Urinary bladder (tissue), 4 donors: ENCODE measurements at places on chromosomes 6 and 20. TPM values are rescaled to one million over a fixed set of nuclear protein-coding genes. Genes with fewer than 3 reads are reported as not detected.

- no peak for DNase-seq
These were observed 97.5 kb downstream of the ZMYND8 start for GRCh38 chr20:47258745-47259695.

GRCh38 chr6:142857233-142857761 is 87.7 kb downstream of the HIVEP2 start:
- DNase-seq: no peak

- DNase-seq: no peak
These were observed 256.0 kb upstream of the TCF21 start for GRCh38 chr6:133632906-133633305.

DNA sequence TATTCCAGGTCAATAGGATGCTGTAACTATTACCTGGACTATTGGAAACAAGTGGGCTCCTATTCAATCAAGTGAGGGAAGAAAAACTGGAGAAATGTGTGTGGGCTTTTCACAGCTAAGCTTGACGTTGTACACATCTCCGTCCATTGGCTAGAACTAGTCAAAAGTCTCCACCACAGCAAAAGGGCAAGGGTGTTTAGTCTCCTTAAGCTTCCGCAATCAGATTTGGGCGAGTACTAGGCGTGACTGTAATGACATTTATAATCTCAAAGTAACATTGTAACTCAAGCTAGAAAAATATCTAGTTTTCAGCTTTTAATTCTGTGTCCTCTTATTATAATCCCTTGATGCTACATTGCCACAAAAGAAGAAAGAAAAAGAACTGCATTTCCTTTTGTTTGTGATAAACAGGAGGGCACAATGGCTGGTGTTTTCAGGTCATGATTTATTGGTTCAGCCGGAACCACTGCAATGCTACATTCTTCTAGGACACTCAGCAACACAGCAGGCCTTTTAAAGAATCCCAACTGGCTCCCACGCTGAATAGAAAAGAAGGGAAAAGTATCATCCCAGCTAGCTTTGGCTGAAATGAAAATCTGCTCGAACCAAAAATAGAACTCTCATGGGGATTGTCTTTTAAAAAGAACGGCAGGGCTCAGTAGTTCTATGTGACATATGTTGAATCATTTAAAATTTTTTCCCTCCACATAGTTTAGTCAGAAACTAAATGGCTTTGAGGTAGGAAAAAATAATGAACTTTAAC is 387.7 kb downstream of the BTBD3 start:
- no peak for DNase-seq

- DNase-seq: no peak
These were observed 80.1 kb upstream of the THEMIS start for GRCh38 chr6:127980996-127981395.

- no peak for DNase-seq
These were observed 40.8 kb downstream of the ZFAND3 start for GRCh38 chr6:37860226-37860839.

DNA sequence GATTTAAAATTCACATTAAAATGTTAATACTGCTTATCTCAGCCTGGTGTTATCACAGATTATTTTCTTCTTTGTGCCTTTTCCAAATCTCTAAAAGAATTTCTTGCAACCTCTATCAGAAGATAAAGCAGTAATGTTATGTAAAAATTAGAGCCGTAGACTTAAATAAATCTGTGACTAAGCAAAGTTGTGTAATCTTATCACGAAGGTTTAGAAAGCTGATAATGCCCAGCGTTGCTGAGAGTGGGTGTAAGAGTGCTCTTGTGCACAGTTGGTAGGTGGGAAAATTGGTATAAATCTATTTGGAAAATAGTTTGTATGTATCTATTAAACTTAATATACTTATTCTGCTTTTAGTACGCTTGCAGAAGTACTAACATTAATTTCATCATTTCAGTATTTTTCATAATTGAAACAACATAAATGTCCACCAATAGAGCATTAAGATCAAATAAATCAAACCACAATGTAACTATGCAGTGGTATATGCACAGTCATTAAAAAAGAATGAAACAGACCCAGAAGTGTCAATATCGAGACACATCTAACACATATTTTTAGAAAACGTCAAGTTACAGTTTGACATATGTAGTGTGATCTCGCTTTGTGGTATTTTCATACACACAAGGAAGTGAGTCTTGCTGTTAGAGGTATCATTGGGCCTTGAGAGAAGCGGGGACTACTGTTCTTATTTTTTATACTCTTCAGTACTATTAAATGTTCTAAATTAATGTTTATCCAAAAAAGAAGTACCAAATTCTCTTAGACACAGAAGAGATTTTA is 54.4 kb upstream of the PBOV1 start:
- DNase-seq: no peak

DNA sequence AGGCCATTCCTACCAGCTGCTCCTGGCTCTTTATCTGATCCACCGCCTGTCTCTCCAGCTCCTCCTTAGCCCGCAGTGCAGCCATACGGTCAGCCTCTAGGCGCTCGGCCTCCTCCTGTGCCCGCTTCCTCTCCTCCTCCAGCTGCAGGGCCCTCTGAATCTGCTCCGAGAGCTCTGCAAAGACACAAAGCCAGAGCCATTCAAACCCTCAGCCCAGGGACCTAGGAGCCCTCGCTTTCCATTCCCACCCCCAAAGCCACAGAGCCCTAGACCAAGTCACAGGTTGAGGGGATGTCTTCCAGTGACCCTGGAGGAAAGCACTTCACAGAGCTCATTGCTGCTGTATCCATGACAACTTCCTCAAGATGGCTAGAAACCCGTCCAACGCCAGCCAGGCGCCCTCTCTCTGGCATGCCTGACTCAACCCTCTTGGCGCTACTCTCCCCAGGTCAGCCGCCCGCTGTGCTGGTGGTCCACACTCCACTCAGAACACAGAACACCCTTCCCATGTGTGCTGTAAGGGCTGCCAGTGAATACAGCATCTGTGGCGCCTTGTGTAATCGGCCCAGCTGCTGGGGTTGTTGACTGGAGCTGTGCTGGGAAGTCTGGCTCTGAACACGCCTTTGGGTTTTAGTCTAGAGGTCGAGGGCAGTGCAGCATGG is 49.3 kb downstream of the EZR start:
- no peak for DNase-seq

GRCh38 chr20:11755071-11755841 is 162.4 kb upstream of the BTBD3 start:
- DNase-seq: no peak

DNA sequence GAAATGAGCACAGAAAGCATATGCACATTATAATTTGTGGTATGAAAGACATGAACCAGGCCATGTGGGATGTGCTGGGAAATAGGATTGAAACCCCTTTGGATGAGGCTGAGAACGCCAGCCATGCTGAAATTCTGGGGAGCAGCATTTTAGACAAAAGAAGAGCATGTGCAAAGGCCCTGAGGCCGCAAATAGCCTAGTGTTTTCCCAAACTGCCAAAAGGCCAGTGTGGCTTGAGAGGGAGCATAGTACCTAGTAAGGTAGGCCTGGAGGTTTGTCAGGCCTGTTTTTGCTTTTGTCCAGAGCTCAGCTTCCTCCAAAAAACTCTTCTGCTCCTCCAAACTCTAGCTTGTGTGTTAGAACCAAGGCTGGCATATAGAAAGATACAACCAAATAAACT is 57.4 kb upstream of the NOP56 start:
- DNase-seq: no peak

- DNase-seq: no peak
These were observed 521 bp downstream of the CDK5RAP1 start for GRCh38 chr20:33400812-33401183.

GRCh38 chr6:7188492-7188891 is 80.7 kb downstream of the RREB1 start:
- no peak for DNase-seq

DNA sequence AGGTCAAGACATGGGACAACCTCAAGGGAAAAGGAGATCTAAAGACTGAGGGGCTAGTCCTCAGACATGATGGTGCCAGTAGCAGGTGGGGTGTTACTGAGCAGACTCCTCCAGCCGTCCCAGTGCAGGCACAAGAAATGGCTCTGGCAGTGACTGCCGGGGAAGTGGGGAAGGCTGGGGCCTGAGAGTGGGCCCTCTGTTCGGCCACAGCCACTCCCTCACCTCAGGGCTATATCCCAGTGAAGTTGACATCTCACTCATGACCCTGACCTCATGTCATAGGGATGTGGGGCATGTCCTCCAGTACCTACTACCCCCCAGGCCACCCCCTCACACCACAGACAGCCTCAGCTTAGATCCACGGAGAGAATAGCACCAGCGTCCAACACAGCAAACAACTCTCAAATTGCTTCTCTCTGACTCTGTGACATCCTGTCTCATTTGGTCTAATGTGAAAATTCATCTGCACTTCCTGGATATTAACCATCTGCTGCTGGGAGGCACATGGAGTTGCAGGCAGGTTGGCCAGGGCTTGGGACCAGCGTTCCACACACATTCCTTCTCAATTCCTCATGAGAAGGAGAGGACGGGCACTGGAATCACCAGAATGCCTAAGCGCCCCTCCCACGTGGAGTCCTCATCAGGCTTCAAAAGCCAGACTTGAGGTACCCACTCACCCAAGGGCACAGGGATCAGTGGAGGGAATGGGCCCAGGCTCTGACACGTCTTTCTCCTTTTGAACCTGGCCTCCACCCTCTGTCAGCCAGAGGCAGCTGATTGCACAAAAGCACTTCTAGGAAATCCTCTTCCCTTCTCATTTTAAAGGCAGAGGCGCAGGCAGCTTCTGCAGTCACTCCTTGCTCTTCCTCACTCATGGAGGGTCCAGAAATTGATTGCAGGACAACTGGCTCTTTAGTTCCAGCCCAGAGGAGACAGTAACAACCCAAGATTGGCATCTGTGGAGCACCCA is 163.6 kb upstream of the CST7 start:
- DNase-seq: no peak

Gene CCND3
- polyA plus RNA-seq: 98.9 TPM

Gene ENPP4
- 11.6 TPM for polyA plus RNA-seq

Gene PXDC1
- polyA plus RNA-seq: 57.1 TPM

Gene DCDC2
- polyA plus RNA-seq: 0.23 TPM

Gene KCNQ2
- 0.14 TPM for polyA plus RNA-seq

Gene GPX5
- polyA plus RNA-seq: not detected
